Stimulated activated CD4-positive, alpha-beta T cell treated with anti-CD3 and anti-CD28 coated beads, Interleukin-4, amount 100 ng/mL, for 48 hours (primary cell): ENCODE measurements at places on chromosomes 3 and 15.

GRCh38 chr3:161395115-161396012, 24.0 kb upstream of the SPTSSB start:
- DNase-seq: no peak

GRCh38 chr3:4856136-4856535, 123.1 kb upstream of the BHLHE40 start:
- DNase-seq: no peak

- no peak for DNase-seq
Observed at GRCh38 chr15:68177742-68178141, 27.4 kb downstream of the CALML4 start.

GRCh38 chr3:12180631-12181030, 21.9 kb upstream of the TIMP4 start:
- DNase-seq: no peak

DNA sequence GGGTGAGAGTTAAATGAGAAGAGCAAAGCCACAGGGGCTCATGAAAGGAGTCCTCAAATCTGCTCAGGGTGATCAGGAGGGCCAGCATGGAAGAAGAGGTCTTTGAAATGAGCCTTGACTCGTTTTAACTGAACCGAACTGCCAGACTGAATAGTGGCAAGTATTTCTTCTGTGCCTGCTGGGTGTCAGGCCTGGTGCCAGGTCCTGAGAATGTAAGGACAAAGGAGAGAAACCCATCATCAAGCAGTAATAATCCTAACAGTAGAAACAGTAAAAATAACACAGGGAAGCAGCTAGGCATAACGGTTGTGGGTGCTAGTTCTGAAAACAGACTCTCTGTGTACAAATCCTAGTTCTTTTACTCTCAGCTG, 40.4 kb upstream of the SMAD3 start:
- no peak for DNase-seq

- no peak for DNase-seq
Observed at GRCh38 chr3:188240189-188240981, 86.4 kb downstream of the LPP start.

DNA sequence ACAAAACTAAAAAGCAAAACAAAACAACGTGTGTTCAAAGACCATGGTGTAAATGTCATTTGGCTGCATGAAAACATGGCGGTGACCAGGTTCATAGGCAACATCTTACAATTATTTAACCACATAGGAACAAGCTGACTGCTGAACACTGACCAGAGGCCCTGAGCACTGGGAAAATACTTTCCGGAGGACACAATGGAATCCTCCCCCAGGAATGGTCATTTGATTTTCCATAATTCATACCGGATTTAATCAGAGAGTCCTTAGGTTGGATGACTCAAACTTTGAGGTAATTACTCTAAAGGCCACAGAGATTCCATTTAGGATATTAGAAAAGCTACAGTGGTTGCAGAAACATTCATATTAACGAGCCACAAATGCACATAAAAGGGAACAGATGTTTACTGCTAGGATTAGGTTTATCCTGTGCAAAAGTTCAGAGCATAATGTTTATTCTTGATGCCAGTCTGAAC, 254.7 kb downstream of the NR1D2 start:
- DNase-seq: no peak

DNA sequence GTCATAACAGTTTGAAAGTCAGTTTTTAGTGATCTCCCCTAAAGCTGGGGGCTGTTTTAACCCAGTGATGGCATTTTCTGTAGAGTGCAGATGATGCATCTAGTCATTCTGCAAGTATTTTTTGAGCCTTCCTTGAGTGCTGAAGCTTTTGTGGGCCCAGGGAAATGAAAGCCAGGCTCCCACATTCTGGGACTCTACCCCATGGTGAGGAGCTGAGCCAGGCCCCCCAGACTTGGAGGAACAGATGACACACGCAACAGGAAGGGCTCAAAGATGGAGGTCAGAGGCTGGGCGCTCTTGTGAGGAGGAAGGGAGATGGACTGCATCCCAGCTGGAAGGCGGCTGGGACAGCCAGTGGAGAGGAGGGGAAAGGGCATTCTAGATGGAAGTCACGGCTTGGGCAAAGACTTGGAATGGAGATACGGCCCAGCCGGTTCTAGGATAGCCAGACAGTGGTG, 40.8 kb downstream of the MRAS start:
- no peak for DNase-seq

DNA sequence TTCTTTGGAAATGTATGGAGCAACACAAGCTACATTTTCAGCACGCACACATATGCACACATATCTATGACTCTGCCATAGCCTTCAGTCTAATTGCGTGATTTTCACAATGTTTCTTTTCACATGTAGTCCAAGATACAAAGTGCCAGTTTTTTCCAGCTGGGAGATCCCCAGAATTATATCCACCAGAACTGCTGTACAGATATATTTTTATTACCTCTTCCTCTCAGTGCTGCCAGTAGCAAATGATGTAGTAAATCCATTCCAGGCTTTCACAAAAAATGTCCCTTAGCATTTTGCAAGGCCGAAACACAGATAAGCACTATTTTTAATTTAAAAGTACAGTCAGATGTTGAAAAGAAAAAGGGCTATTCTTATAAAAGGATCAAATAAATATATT, 719.8 kb upstream of the SEMA6D start:
- DNase-seq: no peak

DNA sequence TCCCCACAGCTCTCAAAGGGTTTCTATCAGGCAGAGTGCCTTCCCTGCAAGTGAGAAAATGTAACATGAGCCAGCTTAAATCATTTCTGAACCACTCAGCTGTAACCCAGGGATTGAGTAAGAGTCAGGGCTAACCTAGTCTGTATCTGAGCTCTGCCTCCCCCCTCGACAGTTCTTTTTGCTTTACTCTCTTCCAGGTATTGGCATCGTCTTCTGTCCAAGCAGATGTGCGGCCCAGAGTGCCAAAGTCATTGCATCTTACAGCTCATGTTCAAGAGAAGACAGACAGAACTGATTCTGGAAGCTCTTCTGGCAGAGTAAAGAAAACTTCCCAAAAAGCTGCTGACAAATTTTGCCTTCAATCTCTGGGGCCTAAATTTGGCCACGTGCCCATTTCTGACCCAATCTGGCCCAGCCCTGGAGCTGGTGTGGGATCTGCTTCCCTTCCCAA, 74.8 kb downstream of the ABHD5 start:
- DNase-seq: no peak

DNA sequence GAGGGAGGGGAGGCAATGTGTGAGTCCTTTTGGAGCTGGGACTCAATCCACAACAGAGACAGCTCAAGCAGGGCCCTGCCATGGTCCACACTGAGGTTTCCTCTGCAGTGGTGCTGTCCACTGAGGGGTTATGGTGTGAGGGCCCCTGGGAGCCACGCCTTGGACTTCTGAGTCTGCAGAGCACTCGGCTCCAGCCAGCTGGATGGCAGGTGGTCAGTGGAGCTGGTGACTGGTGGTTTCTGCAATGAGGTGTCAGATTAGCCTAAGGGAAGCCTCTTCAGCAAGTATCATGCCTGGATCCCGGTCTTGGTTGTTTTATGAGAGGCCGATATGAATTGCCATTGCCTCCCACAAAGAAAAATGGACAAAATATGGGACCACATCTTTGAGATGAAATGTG, 21.7 kb downstream of the LSM3 start:
- no peak for DNase-seq

DNA sequence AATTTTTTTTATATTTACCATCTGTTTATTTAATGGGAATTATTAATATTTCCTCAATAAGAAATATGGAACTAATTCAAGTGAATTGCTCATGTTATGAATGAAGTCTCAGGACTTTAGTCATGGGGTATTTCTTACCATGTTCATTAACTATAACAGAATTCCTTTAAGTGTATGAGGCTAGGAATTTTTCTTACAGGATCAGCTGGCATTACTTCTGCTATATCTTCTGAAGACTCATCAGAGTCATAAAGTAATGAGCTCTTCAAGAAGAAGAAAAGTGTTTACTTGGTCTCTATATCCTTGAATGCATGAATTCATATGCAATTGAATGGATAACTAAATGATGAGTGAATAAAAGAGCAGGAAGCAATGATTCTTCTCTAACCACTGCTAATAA, 486.8 kb upstream of the THBS1 start:
- no peak for DNase-seq

GRCh38 chr3:15456321-15456720, 28.9 kb downstream of the EAF1 start:
- DNase-seq: no peak

GRCh38 chr3:21795152-21795837, 44.3 kb upstream of the ZNF385D start:
- DNase-seq: no peak

- no peak for DNase-seq
Observed at GRCh38 chr3:102159810-102160451, 274.9 kb upstream of the ZPLD1 start.
